Esophagus mucosa (tissue), 1 donor: ENCODE measurements at places on chromosomes 5 and 9.
A peak's percentile ranks its signal among the peaks of the same experiment; 100 is the strongest.

GRCh38 chr9:74528207-74528606 is 31.1 kb downstream of the RORB start:
- no peak for ATAC-seq

- no peak for ATAC-seq
These were observed 4.9 kb downstream of the DDX4 start for GRCh38 chr5:55742778-55743177.

GRCh38 chr5:176536132-176536901 is 885 bp downstream of the RNF44 start:
- ATAC-seq: peak; percentile 36

- peak; percentile 71 for ATAC-seq
These were observed 68.8 kb downstream of the ELL2 start for GRCh38 chr5:95892784-95893354.

GRCh38 chr5:27241564-27242257 is 203.3 kb upstream of the CDH9 start:
- peak; percentile 65 for ATAC-seq

DNA sequence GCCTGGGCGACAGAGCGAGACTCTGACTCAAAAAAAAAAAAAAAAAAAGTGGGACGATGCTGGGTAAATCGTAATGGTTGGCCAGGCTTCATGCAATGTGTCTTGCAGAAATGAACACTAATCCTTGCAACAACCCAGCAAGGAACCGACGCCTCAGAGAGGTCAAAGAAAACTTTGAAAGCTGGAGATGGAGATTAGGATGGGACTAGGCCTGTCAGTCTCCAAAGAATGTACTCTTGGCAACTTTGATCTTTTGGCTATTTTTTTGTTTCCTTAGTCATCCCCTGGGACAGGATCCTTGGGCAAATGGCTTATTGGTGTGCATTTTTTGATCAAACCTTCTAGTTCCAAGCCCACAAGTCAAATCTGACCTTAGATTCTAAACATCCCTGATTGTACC is 10.6 kb upstream of the PWWP2A start:
- no peak for ATAC-seq

- ATAC-seq: no peak
These were observed 134.2 kb upstream of the MARCHF11 start for GRCh38 chr5:16313761-16314160.

DNA sequence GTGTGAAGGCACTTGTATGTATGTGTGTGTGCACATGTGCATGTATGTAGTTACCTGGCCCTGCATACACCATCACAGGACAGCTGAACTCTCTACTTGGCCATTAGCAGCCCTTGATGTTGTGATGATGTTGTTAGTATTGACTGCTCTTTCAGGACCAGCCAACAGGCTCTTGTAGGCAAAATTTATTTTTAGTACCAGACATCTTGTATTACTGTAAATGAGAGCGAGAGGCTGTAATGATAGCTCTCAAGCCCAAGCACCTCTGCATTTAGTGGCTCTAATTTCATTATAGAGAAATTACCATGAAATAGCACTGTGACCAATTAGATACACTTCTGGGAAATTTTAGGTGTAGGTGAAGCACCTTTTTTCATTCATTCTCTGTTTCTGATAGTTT is 158.0 kb downstream of the SMARCA2 start:
- ATAC-seq: no peak

DNA sequence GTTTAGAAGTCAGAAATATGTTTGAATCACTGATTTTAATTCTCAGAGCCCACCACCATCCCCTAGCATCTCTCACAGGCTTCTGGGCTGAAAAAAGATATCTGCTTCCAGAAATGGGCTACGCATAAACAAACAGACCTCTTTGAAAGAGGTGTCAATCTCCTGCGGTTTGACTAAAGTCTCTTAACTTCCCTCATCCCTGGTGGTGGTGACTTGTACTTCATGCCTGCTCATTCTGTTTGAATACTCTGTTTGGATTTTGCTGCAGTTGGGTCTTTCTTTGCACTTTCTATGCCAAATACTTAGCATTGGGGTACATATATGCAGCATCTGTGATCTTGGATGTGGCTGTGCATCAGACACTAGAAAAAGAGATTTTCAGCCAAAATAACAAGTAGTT is 157.2 kb upstream of the ATP10B start:
- ATAC-seq: no peak

GRCh38 chr9:135165756-135166519 is 78.5 kb downstream of the OLFM1 start:
- no peak for ATAC-seq

DNA sequence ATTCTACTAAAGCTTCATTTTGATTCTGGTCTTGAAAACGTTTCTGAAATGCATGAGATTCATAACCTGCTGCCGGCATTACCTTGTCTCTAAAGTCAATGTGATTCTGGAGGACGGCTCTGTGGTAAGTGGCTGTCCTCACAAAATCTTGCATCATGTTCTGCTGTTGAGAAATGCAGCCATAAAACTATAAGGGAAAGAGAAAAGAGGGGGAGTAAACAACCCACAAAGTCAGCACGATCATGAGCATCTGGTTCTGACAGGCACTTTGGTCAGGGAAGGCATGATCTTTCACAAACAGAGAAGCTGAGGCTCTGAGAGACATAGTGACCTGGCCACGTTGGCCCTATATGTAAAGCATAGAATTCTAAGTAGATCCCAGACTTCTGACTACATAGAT is 168.9 kb upstream of the PUM3 start:
- ATAC-seq: no peak

DNA sequence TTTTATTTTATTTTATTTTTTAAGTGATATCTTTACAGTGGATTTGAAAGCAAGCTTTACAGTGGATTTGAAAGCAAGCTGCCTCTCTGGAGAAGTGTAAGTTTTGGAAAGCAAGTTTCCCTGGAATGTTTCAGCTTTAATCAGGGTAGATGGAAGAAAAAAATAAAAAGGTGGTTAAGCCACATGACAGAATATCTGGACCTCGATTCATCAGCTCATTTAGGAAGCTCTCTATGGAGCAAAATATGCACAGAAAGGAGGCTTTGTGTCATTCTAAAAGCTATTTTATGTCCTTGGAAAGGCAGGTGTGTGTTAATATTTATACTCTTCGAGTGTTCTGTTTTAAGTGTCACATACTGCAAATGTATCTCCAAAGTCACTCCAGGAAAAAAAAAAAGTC is 409.2 kb upstream of the KLF4 start:
- ATAC-seq: no peak

- peak; percentile 39 for ATAC-seq
These were observed 39.2 kb upstream of the NEK6 start for GRCh38 chr9:124218438-124218982.

GRCh38 chr9:122374885-122375420 is 4.1 kb downstream of the PTGS1 start:
- ATAC-seq: peak; percentile 65

GRCh38 chr9:127316586-127317323 is 52.2 kb downstream of the GARNL3 start:
- ATAC-seq: no peak

- no peak for ATAC-seq
These were observed 54.7 kb downstream of the DPYSL3 start for GRCh38 chr5:147454996-147455677.

DNA sequence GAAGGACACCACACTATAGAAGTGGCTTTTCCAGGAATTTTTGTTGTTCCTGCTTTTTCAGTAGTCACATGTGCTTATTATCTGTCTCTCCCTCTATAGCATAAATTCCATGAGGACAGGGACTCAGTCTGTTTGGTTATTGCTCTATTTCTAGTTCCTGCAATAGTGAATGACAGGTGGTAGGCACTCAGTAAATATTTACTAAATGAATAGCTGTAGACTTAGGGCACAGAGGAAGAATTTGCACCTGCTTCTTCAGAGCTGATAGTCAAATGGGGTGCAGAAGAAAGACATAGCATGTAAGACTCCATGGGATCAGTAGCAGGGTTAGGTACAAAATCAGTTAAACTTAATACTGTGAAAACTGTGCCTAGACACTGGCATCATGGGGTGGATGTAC is 580.2 kb downstream of the CCDC171 start:
- no peak for ATAC-seq

GRCh38 chr5:131671994-131672655 is 37.1 kb upstream of the RAPGEF6 start:
- ATAC-seq: no peak

GRCh38 chr9:89021154-89021803 is 30.0 kb downstream of the S1PR3 start:
- ATAC-seq: peak; percentile 51

DNA sequence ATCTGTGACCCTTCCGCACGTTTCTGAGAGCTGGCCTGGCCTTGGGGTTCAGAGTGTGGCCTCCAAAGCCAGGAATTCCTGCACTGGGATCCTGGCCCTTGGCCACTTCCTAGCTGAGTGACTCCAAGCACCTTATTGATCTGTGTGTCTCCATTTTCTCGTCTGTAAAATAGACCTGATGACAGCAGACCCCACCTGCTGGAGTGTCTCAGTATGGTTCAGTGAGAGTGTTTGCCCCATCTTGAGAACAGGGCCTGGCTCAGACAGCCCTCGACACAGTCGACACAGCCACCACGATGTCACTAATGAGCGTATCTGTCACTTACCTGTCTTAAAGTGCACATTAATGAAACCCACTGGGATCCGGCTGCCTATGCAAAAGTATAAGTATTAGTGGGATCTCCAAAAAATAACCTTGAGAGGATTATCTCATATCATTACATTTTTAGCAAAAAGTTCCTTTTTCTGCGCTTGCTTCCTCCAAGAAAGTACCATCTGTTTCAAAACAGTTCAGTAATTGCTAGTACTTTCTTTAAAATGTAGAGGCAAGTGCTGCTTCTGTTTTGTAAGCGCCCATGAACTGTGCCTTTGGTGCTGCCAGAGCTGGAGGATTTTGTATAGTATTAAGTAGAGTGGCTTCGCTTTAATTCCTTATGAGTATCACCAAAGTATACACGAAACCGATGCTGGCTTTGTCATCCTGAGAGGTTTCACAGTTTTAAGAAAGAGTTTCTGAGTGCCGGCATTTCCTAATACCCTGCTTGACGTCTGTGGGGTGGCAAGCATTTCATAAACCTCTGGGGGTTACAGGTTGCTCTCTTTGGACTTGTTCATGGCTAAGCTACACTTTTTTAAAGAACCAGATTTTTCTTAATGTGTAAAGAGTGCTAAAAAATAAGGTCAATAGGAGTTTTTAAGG is 31.7 kb downstream of the UBE2QL1 start:
- no peak for ATAC-seq

DNA sequence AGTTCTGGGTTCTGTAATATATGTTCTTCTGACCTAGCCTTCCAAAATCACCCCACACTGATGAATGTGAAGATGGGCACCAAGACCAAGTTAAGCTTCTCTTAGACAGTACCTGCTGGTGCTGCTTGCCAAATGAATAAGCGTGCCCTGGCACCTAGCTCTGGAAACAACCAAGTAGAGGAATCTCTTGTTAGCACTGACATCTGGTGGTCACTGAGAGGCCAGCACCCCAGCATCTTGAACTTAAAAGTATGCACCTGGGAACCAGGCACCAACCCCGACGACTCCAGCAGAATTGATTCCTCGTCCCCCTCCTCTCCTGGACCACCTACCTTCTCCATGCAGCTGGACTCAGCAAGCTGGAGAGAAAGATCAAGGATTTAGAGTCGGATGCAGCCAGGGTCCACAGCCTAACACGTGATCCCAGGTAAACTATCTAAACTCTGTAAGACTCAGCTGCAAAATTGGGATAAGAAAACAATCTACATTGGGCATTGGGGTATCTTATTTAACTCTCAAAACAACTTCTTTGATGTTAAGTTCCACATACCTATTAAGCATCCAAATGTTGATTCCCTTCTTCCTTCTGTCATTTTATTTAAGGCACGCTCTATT is 89.8 kb downstream of the SLC1A3 start:
- ATAC-seq: peak; percentile 77

- peak; percentile 97 for ATAC-seq
These were observed 55.6 kb downstream of the CAMSAP1 start for GRCh38 chr9:135851748-135852147.

DNA sequence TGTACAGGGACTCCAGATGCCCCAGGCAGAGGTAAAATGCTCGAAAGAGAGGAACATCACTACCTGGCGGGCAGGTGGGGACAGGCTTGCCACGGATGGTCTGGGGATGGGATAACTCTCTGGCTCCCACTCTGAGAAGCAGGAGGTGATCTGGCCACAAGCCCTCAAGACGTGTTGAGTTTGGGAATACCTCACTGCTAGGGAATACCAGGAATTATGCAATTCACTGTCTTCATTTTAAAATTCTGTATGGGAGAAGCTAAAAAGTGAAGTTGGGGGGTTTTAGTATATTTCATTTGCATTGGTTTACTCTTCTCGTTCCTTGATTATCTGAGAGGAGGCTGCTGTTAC is 510.4 kb downstream of the CCDC171 start:
- no peak for ATAC-seq

DNA sequence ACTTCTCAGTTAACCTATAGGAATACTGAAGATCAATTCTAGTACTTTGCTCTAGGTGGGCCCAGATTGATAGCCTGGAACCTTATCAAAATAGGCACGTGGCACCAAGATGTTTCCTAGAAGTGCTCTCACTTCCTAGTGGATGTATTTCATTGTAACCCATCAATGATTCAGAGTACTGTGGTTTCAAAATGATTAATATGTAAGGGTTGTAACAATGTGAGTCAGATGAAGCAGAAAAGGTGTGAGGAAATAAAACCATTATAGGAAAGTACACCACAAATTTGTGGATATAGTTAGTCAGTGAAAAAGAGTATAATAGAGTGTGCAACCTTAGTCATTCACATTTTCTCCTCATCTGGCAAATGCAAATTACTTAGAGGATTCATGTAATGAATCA is 177.3 kb upstream of the FST start:
- peak; percentile 100 for ATAC-seq

DNA sequence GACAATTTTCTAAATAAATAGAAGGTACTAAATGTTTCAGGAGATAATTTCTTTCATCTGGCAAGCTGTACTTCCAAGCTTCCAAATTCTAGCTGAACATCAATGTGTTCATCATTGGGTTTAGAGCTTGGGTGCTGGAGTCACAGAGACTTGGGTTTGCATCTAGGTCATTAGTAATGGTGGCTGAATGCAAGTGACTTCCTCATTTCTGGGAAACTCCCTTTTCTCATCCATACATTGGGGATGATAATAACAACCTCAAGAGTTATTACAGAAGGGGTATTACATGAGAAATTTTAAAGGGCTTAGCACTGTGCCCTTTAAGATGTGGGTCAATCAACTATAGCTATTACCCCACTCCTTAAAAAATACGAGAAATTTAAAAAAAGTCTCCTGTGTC is 41.1 kb upstream of the KLF4 start:
- no peak for ATAC-seq

- no peak for ATAC-seq
These were observed 59.0 kb downstream of the CWC27 start for GRCh38 chr5:64827703-64828102.

GRCh38 chr5:87392170-87392569 is 20.6 kb downstream of the CCNH start:
- ATAC-seq: no peak

GRCh38 chr9:134944351-134944802 is 26.7 kb upstream of the FCN1 start:
- ATAC-seq: peak; percentile 71

GRCh38 chr5:140324617-140325241 is 21.7 kb downstream of the HBEGF start:
- ATAC-seq: peak; percentile 35

DNA sequence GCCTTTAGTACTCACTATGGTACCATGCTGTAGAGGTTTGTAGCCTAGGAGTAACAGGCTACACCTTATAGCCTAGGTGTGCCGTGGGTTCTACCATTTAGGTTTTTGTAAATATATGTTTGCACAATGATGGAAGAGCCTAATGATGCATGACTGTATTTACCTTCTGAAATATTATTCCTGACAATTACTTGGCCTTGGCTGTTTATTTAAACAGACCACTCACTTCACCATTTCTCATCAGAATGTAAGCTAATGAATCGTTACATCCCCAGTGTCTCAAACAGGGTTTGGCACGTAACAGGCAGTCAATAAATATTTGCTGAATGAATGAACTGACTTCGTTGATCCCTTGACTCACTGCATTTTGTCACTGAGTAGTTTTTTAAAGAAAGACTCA is 93.1 kb downstream of the MED27 start:
- peak; percentile 26 for ATAC-seq
